Stimulated activated CD4-positive, alpha-beta T cell treated with anti-CD3 and anti-CD28 coated beads, Interleukin-15, amount 100 ng/mL, for 48 hours (primary cell): ENCODE measurements at places on chromosomes 6 and 20.

- no peak for DNase-seq
Measured at GRCh38 chr20:43748274-43748673, 21.5 kb upstream of the GTSF1L start.

DNA sequence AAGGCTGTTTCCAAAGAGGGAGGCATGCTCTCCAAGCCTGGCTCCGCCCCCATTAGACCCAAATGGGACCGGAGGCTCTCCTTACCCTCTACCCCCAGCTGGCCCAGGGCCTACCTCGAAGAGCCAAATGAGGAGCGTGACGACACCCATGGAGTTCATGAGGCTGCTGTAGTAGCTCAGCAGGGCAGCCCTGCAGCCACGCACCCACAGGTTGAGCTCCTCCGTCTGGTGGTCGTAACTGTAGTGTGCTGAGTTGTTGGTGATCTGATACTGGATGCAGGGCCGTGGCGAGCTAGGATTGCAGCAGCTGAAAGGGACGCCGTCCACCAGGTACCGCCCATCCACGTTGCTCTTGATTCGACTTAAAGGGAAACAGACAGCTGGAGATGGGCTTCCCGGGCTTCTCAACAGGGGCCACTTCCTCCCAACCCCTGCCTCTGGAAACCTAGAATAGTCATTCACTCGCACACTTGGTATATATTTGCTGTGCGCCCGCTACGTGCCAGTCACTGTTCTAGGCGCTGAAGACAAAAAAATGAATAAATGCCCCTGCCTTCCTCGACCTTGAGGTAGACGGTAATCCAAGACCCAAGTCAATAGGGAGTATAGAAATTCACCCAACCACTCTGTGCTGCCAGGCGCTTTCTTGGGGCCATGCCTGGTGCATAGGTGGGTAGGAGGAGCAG is 18.0 kb downstream of the PRPH2 start:
- no peak for DNase-seq

GRCh38 chr20:2983508-2983907 is 59.9 kb upstream of the GNRH2 start:
- DNase-seq = no peak

GRCh38 chr6:26309731-26310142 is 55.3 kb upstream of the BTN3A2 start:
- no peak for DNase-seq

DNA sequence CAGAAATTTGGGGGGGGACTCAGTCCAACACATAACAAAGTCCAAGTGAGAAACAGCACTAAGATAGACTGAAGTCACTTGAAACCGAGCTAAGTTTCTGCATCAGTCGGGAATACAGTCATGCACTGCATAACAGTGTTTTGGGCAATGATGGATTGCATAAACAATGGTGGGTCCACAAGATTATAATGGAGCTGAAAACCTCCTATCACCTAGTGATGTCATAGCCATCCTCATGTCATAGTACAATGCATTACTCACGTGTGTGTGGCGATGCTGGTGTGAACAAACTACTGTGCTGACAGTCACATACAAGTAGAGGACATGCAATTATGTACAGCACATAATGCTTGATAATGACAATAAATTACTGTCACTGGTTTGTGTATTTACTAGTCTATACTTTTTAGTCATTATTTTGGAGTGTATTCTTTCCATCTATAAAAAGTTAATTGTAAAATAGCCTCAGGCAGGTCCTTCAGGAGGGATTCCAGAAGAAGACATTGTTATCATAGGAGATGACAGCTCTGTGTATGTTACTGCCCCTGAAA is 154.5 kb upstream of the ECI2 start:
- DNase-seq = no peak

DNA sequence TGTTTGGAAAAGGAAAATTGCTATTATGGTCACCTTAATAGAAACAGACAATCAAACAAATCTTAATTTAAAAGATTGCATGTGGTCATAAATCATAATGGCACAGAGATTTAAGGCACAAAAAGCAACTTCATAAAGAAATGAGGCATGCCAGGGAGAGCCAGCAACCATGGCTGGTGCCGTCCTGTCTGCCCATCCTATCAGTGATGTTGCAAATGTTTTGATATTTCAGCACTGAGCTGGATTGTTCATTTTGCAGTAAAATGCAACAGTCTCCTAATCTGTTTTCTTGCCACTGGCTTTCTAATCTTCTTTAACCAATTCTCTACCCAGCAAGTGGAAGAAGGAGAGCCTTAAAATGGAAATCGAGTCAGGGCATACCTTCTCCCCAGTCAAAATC is 249.8 kb downstream of the SAMD5 start:
- DNase-seq = no peak

DNA sequence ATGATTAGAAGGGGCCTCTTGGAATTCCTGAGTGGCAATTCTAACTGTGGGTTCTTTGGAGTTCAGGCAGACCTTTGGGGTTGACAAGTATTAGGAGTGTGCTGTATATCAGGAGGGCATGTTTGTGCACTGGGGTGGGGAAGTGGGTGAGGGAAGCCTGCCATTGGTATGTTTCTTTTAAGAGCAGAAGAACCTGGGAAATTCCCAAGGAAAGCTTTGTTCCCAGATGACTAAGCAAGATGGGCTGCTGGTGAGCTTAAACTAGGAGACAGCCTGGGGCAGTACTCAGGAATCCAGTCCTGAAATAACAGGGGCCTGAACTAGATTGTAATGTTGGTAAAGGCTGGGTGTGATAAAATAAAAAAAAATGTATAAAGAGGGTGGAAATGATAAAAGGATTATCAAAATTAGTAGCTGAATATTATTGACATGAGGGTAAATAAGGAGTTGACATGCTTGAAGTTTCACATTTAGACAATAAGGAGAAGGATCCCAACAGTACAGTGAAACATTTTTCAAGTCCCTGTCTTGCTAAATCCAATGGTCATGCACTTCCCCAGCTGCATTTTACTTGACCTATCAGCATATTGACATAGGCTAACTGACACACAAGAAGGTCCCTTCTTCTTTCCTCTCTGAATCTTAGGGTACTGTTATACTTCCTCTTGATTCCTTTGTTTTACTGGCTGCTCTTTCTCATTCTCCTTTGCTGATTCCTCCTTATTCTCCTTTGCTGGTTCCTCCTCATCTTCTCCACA is 18.4 kb upstream of the IFNGR1 start:
- DNase-seq = no peak

- DNase-seq = no peak
Measured at GRCh38 chr20:12660918-12661317, 347.9 kb upstream of the SPTLC3 start.

DNA sequence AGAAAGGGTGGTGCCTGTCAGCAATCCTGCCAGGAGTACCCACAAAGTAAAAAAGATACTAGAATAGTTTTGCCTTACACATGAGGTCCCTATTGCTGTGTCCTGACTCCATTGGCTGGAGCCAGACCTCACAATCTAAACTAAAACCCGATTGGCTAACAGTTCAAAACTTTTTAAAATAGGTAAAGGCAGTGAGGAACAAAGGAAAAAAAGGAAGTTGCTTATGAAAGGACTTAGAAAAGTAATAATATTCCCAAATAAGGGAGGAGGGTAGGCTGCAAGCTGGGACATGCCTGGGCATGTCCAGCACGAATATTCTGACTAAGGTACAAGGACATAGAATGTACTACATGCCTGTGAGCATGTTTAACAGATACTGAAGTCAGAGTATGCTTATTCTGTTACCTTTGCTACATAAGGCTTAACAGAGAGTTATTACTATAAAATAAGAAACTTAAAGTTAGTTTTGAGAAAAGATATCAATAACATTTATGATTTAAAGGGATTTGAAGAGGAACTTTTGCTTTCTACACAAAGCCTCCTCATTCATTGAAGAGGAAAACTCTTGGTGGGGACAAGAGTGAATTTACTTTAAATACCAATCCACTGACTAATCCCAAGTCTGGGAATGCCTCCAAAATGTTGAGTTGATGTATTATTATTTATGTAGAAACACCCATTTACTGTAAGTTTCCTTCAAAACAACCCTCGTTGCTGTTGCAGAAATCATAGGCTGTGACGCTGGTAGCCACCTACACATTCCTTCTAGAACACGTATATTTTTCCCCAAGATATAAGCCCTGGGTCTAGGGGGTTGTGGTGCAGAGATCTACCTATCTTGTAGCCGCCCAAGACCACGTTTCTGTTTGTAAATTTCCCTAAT is 8.2 kb upstream of the MTHFD1L start:
- no peak for DNase-seq

DNA sequence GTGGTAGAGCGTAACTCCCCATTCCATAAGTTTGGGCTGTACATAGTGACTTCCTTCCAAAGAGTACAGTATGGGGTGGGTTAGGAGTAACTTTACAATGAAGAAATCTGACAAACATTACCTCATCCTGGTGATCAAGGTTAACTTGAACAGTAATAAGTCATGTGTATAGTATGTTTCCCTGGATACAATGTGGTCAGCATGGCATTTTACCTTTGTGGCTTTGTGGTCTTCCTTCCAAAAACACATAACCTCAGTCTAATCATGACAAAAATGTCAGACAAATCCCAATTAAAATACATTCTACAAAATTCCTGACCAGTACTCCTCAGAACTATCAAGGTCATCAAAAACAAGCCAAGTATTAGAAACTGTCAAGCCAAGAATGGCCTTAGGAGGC is 225.1 kb downstream of the UBE3D start:
- no peak for DNase-seq

GRCh38 chr6:108767418-108768165 is 80.6 kb upstream of the ARMC2 start:
- no peak for DNase-seq

GRCh38 chr6:12578097-12578496 is 138.5 kb upstream of the PHACTR1 start:
- no peak for DNase-seq

DNA sequence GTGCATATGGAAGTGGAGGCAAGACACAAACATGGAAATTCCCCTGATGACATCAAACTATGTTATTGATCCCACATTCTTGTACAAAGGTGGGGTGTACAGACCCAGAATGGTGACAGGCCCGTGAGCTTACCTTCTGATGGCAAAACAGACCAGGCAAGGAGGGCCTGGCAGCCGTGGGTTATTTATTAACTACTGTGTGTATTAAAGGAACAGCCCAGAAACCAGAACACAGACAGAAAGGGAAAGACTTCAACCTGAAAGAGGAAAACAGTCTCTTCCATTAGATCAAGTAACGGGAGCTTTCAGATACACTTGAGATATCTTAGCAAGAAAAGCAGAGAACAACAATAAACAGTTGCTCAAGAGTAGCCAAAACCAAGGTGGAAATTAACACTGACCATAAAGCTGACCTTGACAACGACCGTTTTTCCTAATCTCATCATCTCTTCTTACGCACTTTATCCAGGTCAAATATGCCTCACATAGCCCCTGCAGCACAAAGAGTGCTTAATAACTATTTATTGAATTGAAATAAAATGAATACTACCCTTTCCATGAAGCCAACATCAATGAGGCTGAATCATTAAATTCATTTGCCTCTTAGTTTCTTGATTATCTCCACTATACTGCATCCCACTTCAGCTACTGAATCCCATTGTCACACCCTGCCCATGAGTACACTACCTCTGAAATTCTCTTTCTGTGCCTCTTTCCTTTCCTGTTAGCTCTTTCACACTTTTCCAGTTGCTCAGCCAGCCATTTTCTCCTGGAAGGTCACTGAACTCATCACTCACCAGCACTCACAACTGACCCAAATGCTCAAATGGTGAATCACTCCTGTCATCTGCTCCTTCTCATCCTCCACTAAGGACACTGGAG is 67.4 kb downstream of the MOXD1 start:
- no peak for DNase-seq

DNA sequence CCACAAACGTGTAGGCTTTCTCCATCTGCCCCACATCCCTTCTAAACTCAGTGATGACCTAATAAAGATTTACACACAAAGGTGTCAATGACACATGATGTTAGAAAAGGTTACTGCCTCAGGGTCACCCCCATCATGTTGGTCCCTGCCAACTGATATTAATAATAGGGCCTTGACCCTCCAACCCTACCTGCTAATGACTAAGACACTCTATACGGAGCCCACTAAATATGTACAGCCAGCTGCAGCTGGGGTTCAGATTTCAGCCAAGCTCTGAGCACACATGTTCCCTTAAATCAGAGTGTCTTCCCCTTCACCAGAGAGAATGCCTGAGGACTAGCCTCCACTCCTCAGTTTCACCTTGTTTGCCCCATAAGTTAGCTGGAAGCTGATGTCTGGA is 67.4 kb upstream of the SNRPB2 start:
- no peak for DNase-seq

DNA sequence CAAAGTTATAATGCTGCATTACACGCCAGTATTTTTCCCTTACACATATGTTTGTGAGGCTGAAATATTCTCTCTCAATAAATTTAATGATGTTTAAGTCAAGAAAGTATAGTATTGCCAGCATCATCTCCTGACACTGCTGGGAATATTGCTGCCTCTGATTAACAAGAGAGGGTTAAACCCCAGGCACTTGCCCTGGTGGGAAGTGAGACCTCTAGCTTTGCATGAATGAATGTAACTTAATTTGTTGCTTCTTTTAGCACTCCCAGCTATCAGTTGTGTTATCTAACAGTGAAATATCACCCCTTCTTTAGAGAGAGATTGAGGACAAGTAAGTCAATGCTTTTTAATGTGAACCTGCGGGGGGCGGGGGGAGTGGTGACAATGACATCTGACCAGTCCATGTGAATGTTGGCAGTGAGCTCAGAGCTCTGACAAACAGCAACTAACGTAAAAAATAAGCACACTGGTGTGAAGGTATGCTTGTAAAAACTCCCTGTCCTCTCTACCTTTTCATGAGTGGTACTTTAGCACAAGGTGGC is 9.8 kb downstream of the FOXA2 start:
- no peak for DNase-seq

DNA sequence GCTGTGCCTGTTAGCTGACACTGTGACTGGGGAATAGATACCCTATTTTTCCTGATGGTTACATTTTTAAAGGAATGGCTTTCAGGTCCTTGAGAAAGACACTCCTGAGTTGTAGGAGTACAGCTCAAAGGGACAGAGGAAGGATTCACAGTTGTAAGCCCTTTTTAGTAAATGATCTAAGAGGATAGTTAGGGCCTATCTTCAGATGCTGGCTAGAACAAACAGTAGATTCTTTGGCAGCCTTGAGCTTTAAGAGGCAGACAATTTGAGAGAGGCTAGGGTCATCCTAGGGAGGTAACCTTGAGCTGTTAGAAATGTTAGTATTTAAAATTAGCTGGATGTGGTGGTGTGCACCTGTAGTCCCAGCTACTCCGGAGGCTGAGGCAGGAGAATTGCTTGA is 111.5 kb downstream of the ZFAND3 start:
- DNase-seq = no peak

DNA sequence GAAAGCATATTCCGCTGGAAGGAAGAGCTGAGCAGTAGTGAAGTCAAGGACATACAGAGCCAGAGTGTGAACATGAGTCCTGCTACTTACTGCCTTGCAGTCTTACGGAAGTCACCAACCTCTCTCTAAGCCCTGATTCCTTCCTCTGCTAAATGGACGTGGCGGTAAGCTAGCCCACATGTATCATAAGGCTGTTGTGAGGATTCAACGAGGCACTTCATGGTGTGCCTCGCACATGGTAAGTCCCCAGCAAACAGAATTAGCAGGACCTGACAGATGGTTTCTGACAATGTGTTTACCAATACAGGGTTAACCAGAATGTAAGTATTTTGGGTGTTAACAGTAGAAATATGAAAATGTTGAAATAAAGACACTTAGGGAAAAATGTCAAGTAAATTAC is 93.2 kb downstream of the IRF4 start:
- DNase-seq = no peak

- DNase-seq = no peak
Measured at GRCh38 chr6:8627085-8627861, 191.9 kb upstream of the SLC35B3 start.
